ENCODE measurements at places on chromosomes 2 and 18.

- DNase-seq = no peak
These were observed 29.9 kb downstream of the KLHL29 start for GRCh38 chr2:23414871-23415270.

DNA sequence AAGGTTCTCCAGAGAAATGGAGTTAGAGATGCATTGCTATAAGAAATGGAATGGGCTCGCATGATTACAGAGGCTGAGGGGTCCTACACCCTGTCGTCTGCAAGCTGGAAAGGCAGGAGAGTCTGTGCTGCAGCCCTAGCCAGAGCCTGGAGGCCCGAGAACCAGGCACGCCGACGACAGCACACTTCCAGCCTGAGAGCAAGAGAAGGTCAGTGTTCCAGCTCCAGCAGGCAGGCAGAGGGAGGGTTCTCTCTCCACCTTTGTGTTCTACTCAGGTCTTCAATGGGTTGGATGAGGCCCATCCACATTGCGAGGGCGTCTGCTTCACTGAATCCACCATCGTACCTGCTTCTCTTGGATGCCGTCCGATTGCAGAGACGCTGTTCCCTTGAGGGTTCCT, 177.6 kb upstream of the HDAC4 start:
- no peak for DNase-seq

- no peak for DNase-seq
These were observed 133.6 kb downstream of the TPO start for GRCh38 chr2:1546901-1547300.

DNA sequence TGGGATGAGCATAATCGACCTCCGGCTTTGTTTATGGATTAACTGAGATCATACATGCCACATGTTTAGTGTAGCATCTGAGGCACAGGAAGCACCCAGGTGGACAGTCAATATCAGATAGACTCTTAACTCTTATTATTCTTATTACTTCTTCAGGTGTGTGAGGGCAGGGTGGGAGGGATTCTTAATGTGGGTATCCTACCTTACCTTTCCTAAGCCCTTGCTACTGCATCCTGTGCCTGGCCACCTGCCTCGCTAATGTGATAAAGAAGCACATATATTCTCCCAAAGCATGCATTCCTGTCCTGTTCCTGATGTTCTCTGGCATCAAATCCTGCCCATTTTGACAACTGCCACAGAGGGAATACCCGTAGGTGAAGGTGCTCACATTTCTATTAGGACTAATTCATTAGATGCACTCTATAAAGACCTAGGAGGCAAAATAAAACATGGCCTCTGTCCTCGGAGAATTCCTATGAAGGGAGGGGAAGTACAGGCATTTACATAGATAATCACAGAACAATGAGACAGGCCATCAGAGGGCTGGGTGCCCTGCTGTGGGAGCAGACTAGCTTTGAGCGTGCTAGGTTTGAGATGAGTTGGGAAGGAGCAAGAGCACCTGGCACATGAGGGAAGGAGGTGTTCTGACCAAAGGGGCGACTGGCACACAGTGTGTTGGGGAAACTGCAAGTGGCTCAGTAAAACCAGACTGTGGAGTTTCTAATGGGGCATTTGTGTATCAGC, 19.5 kb upstream of the CELF4 start:
- DNase-seq = no peak

GRCh38 chr2:86225581-86225980, 26.3 kb downstream of the MRPL35 start:
- no peak for DNase-seq

DNA sequence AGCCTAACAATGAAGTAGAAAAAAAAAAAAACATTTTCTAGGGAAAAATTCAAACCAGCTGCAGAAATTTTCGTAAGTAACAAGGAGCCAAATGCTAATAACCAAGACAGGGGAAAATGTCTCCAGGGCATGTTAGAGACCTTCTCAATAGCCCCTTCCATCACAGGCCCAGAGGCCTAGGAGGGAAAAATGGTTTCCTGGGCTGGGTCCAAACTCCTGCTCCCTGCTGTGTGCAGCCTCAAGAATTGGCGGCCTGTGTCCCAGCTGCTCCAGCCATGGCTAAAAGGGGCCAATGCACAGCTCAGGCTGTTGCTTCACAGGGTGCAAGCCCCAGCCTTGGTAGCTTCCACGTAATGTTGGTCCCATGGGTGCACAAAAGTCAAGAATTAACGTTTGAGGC, 266.2 kb downstream of the ZEB2 start:
- no peak for DNase-seq

- no peak for DNase-seq
These were observed 449.3 kb downstream of the SLC4A3 start for GRCh38 chr2:220076734-220077133.

DNA sequence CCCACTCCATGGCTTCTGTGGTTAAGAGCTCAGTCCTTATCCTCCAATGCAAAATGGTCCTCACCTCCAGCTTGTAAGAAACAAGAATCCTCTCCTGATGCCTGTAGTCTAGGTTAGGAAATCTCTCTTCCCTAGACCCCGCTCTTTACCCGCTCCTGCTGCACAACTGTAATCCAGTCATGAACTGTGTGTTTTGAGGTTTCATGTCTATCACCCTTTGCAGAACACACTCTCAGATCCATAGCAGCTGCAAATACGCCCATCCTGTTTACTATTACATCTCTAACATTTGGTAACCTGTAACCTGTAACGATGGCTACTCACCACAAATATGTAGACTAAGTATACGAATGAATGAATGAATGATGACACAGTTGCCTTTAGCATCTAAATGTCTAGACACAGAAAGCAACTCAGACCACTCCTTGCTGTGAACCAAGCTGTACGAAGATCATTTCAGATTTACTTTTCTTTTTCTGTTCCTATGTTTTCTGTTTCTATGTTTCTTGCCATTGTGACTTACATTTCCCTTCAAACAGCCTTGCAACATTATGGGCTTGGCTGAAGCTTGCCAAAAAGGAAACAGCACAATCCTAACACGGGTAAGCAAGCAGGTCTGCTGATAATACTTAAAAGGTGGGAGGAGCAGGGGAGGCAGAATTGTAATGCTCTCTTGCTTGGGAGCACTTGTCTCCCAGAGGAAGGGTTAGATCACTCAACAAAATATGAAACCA, 53.7 kb downstream of the EPHA4 start:
- DNase-seq = peak; percentile 53

- no peak for DNase-seq
These were observed 13.7 kb downstream of the CALCRL start for GRCh38 chr2:187434342-187434785.

- DNase-seq = no peak
These were observed 1417.6 kb upstream of the CDH2 start for GRCh38 chr18:29594493-29594892.

GRCh38 chr2:143475041-143475776, 346.0 kb downstream of the ARHGAP15 start:
- DNase-seq = no peak

GRCh38 chr2:62603154-62603712, 97.2 kb upstream of the TMEM17 start:
- DNase-seq = no peak

- DNase-seq = no peak
These were observed 63.1 kb downstream of the UNC80 start for GRCh38 chr2:209834767-209835166.

- DNase-seq = no peak
These were observed 22.5 kb downstream of the GCFC2 start for GRCh38 chr2:75688196-75688595.

- DNase-seq = no peak
These were observed 38.5 kb downstream of the MTERF4 start for GRCh38 chr2:241063587-241063986.

- no peak for DNase-seq
These were observed 7.8 kb downstream of the AGAP1 start for GRCh38 chr2:235501673-235502031.

- no peak for DNase-seq
These were observed 167.3 kb downstream of the DOK6 start for GRCh38 chr18:69567813-69568488.

DNA sequence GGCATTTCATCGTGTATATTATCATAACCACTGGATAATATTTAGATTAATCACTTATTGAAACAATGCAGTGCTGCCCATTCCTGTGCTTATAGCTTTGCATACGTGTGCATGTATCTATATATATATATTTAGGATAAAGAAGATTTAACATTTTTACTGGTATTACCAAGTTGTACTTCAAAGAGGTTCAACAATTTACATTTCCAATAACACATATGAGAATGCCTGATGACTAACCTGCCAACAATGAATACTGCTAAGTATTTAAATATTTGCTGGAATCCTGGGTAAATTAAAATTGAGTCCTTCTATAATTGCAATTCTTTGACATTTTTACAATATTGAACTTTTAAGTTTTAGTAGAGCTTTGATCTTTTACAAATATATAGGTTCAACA, 111.4 kb downstream of the SLC39A10 start:
- no peak for DNase-seq

GRCh38 chr2:163657281-163657656, 78.5 kb downstream of the FIGN start:
- DNase-seq = no peak

GRCh38 chr18:7038330-7038851, 79.2 kb downstream of the LAMA1 start:
- DNase-seq = peak; percentile 4

Measured in G401 (cell line).